Nephron progenitor cell (in vitro differentiated cells): ENCODE measurements at places on chromosomes 1 and 21.

DNA sequence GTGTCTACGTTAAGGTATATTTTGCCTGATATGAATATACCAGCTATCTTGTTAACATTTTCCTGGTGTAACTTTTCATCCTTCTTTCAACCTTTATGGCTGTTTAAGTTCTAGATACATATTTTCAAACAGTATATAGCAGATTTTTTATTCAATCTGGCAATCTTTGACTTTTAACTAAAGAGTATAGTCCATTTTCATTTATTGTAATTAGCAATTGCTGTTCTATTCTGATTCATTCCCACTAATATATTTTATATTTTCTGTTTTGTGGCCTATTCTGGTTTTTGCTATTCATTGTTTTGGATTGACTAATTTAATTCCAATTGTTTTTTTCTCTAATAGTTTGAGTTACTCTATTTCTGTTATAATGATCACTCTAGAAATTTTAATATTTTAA lies 7.3 kb upstream of the C1orf162 start:
- DNase-seq, result no peak

DNA sequence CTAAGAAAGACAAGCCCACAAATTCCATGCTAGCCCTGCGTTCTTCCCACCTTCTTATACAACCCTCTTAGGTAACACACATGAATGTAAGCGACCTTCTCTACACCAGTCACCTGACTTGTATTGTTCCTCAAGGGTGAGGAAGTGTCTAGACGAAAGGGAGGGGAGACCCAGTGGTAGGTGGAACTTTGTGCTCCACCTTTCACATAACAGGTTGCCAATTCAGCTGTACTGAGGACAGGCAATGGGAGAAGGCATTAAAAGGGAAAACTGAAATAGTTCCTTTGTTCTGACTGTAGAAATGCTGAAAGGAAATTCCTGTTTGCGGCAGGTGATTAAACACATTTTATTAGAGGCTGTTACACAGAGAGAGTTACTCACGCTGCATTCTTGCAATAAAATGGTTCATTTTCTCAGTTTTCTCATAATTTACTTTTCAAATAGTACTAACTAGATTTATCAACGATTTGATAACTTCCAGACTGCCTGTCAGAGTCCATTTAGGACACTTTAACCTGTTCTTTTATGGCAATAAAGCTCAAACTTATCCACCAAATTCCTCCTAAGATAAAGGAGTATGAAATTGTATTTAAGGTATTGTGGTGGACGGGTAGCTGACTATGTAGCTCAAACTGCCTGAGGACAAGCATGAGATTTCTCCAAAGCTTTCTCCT lies 17.8 kb upstream of the CHRM3 start:
- no peak for DNase-seq

- no peak for DNase-seq
Observed at GRCh38 chr1:162753998-162754585, 36.4 kb upstream of the HSD17B7 start.

DNA sequence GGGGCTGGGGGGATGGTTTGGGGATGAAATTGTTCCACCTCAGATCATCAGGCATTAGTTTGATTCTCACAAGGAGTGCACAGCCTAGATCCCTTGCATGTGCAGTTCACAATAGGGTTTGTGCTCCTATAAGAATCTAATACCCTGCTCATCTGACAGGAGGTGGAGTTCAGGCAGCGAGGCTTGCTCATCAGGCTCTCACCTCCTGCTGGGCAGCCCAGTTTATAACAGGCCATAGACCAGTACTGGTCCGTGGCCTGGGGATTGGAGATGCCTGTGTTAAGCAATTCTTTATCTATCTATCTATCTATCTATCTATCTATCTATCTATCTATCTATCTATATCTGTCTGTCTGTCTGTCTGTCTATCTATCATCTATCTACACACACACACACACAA lies 525.3 kb upstream of the DAB1 start:
- no peak for DNase-seq
